ENCODE measurements at places on chromosomes 16 and 17.

DNA sequence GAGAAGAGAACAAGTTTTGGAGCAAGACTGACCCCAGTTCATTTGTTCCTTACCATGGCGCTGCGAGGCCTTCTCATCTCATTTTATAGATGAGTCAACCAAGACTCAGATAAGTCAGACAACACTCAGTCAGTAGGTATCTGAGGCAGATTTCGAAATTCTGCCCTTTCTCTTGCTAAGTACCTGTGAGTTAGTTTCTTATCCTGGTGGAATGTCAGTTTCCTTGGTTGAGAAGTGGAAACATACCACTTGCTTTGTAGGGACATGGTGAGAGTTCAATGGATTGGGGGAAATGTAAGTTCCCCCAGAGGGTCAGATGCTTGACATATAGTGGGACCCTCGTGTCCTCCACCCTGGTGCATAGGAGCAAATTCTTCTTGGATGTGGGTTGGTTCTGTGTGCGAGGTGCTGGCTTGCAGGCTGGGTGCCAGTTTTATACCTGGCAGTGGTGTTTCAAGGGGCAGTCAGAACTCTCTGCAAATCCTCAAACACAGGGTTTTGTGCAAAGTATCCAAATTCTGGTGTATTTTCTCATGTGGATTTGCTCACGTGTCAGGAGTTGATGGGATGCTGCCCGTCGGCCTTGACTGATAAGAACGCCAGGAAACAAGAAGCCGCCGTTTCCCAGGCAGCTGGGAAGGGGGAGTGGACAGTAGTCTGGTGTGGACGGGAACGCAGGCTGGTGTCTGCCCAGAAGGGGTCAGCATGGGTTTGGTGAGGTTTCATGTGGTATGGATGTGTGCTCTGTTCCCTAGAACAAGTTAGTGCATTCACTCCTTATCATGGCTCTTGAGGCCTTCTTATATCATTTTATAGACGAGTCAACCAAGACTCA, 61.1 kb upstream of the CIBAR2 start:
- DNase-seq = no peak

GRCh38 chr17:82297280-82297713, 20.1 kb downstream of the CD7 start:
- peak; percentile 63 for DNase-seq

GRCh38 chr16:16798504-16798903, 419.6 kb downstream of the NPIPA7 start:
- no peak for DNase-seq

GRCh38 chr17:11274106-11274505, 33.1 kb downstream of the SHISA6 start:
- no peak for DNase-seq

DNA sequence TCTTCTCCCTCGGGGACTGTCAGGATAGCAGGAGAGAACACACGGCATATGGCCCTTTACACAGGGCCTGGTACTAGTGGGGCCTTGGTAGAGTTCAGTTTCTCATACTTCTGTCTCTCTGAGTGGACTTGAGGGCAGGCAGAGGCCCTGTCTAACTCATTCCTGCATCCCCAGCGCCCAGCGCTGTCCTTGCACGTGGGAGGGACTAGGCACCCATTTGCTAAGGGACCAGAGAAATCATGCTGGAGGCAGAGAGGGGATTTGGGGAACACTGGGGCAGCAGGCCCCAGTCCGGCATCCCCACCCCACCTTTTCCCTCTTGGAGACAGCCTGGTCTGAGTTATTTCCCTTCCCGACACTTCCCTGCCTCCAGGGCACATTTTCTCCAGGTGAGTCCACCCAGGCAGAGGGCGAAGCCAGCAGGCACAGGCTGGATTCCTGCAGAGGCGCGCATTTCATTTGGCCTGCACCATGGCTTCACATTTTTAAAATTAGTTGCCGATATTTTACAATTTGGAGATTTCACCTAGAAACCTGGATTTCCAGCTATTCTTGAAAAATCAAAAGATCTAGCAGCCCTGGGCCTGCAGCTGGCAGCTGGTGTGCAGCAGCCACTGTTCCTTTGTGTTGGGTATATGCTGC, 9.7 kb upstream of the NKD1 start:
- DNase-seq = no peak

- peak; percentile 92 for DNase-seq
Measured at GRCh38 chr17:3048727-3049471, 14.5 kb downstream of the OR1D5 start.

DNA sequence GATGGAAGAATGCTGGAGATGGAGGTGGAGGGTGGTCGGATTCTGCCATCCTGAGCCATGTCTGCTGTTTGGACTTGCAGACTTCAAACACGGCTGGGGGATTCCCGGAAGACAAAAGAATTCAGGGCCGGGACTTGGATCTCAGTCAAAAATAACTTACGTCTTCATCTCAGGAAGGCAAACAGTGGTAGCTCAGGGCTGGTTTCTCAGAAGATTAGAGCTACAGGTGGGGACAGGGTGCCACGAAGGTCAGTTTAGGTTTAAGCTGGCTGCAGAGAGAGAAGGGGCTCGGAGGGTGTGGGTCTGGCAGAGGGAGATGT, 4.3 kb upstream of the RHBDL3 start:
- DNase-seq = no peak

- no peak for DNase-seq
Measured at GRCh38 chr17:76002100-76002499, 1.4 kb downstream of the CDK3 start.

DNA sequence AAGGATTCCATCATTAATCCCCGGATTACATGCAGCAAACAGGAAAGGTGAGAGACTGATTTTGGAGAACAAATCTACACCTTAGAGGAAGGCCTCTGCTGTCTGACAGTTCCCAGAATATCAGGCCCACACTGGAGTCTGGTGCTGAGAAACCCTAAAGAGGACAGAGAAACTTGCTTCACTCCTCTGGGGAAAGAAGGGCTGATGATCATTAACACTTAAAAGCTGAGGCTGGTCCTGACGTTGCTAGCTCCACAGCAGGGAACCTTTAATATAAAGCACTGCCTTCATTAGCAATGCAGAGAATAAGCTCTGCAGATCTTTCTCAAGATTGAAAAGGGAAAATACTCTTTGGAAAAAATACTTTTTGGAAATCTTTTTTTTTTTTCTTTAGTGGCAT, 1472.4 kb upstream of the GOT2 start:
- no peak for DNase-seq

- DNase-seq = no peak
Measured at GRCh38 chr17:14301279-14302090, 604 bp downstream of the HS3ST3B1 start.

GRCh38 chr17:67520252-67520906, 143.3 kb downstream of the PITPNC1 start:
- no peak for DNase-seq

GRCh38 chr16:28172336-28172735, 39.4 kb downstream of the XPO6 start:
- no peak for DNase-seq

- no peak for DNase-seq
Measured at GRCh38 chr17:77771998-77772397, 186.5 kb upstream of the TNRC6C start.

- DNase-seq = no peak
Measured at GRCh38 chr17:58447039-58447975, 30.0 kb upstream of the RNF43 start.

- DNase-seq = no peak
Measured at GRCh38 chr17:49545007-49545660, 30.5 kb upstream of the NXPH3 start.

DNA sequence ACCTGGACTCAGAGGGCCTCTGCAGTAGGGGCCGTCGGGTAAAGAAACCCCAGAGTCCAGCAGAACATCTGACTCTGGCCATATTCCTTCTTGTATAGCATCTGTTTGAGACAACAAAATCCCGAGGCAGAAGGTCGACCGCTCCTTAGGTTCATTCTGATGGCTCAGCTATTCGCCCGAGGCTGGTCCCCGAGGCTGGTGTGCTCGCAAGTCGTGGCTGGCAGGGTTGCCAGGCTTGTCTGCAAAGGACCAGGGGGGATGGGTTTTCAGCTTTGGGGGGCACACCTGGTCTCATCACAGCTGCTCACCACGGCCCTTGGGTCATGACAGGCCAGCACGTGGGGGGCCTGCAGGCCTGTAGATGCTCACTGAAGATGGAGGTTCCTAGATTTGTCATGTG, 119.1 kb downstream of the BANP start:
- DNase-seq = no peak

DNA sequence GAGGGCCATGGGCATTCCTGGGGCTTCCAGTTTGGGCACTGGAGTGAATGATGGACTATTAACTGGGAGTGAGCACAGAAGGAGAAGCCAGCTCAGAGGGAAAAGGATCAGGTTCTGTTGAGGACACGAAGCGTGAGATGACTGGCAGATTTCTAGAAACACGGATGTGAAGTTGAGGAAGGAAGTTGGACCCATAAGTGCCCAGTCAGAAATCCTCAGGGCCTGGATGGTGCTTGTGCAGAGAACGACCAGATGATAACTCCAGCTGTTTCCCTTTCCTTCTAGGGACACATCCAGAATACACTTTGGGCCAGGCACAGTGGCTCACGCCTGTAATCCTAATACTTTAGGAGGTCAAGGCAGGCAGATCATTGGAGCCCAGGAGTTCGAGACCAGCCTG, 23.3 kb upstream of the ANKRD40CL start:
- DNase-seq = no peak

DNA sequence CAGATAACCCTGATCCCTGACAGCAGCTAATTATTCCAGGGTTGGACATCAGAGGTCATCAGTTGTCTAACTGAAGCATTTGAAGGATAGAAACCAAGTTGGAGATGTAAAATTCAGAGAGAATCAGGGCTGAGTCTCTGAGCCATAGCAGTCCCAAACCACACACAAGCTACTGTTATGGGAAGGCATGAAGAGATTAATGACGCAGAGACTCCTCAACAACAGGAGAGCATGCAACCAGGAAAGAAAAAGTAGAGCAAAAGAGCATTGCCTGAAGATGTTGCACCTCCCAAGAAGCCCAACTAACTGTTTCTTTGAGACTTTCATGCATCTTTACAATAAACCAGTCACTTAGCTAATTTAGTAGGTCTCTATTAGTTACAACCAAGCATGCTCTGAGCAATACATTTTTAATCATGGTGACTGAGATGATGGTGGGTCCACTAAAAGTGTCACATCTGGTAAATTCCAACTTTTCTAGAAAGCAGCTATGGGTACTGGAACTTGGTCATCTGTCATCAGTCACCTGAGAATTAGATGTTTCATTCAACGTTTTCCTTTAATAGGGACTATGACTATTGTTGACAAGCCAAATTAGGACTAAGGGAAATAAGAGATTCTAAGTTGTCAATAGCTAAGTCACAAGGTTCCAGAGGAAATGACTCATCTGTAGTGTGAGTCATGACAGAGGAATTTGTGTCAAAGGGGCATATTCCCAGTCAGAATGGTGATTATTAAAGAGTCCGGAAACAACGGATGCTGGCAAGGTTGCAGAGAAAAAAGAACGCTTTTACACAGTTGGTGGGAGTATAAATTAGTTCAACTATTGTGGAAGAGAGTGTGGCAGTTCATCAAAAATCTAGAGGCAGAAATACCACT, 239.8 kb downstream of the CHD9NB start:
- no peak for DNase-seq

Measured in cerebellar nuclear complex (tissue), 1 donor.